ENCODE measurements at places on chromosomes 5 and 9.
A peak's percentile ranks its signal among the peaks of the same experiment; 100 is the strongest.

GRCh38 chr5:27701931-27702903 is 663.8 kb upstream of the CDH9 start:
- DNase-seq: no peak
- no peaks in the 10 kb centered on the region for H3K27me3 ChIP-seq
- no peaks in the 10 kb centered on the region for H3K4me1 ChIP-seq

DNA sequence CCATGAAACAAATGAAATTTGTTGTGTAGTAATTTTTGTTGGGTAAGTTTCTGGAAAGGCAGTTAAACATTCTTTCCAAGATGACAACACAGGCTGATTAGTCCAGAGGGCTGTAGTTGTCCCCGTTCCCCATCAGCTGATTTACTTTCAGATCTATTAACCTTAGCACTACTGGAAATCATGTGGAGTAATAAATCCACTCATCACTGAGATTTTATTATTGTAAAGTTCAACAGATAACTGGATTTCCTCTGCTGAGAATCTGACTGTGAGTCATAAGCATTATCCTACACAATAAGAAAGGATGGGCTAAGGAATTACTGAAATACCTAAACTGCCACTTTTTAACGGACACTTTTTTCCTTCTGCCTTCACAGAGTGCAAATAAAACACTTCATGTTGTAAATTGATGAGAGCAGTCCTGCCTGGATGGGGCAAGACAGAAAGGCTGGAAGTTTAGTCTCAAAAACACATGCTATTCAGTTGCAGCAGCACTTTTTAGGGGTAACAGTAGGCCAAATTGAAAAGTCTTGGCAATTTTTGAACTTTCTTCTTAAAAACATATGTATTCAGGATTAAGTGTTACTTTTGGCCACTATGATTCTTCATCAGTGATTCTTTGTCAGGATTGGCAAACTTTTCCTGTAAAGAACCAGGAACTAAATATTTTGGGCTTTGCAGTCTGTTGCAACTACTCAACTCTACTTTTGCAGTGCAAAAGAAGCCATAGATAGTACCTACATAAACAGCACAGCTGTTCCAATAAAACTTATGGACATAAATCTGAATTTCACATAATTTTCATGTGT is 7.0 kb downstream of the STOM start:
- H3K27me3 ChIP-seq: no peaks in the 10 kb centered on the region
- no peak for DNase-seq
- H3K27ac ChIP-seq: no peak overlapping the region
- peaks cover 40% of the 10 kb centered on the region for H3K36me3 ChIP-seq

DNA sequence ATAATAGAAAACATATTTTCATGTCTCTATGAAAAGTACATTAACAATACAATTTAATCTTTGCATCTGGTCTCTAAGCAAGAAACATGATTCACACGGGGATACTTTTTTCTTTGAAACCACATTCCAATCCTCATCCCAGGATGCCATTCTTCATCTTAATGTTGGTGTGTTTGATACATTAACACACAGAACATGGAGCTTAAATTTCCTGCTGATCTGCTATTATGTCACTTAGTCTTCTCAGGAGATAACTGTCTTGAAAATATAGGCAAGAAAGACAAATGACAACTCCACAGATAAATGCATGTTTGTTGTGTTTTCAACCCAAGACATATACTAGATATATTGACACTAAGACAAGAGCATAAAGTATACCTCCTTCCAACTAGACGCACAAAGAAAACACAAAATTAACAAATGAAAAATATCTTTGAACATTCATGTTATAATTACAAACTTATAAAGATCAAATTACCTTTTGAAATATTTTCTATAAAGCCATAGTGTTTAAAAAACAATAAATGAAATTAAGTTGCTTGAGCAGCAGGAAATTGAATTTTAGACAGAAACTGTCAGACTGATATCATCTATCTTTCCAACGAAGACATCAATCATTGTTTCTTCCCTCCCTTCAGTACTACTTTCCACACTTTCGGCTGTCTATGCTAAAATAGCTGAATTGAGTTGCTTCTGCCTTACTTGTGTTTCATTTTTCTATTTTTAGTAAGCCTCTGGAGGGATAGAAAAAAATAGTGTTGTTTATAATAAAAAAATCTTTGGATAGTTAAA is 1676.7 kb upstream of the CDH9 start:
- DNase-seq: no peak
- H3K4me1 ChIP-seq: no peaks in the 10 kb centered on the region
- H3K27me3 ChIP-seq: no peaks in the 10 kb centered on the region
- no peak overlapping the region for H3K4me3 ChIP-seq
- H3K36me3 ChIP-seq: no peaks in the 10 kb centered on the region

GRCh38 chr5:9072701-9073100 is 473.2 kb downstream of the SEMA5A start:
- H3K27me3 ChIP-seq: no peaks in the 10 kb centered on the region
- no peak overlapping the region for H3K27ac ChIP-seq
- H3K36me3 ChIP-seq: no peaks in the 10 kb centered on the region
- H3K4me3 ChIP-seq: no peak overlapping the region

DNA sequence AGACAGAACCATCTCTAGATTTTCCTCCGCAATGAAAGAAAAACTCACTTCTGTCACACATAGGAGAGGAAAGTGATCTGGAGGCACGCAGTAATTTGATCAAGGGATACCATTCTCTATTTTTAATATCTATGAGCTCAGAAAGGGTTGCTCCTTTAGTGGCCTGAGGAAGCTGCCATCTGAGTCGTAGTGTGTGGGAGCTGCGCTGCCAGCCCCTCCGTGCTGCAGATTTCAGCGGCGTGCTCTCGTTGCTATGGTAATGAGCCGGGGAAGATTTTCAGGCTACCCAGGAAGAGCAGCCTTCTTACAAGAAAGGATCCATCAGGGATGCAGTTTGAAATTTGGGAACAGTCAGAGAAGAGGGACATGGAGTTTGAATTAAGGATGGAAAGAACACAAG is 17.1 kb upstream of the GOLM1 start:
- no peak overlapping the region for H3K4me3 ChIP-seq
- DNase-seq: no peak
- no peaks in the 10 kb centered on the region for H3K36me3 ChIP-seq
- no peaks in the 10 kb centered on the region for H3K4me1 ChIP-seq
- peaks cover 7% of the 10 kb centered on the region for H3K27me3 ChIP-seq

GRCh38 chr5:39624268-39624886 is 199.6 kb upstream of the DAB2 start:
- H3K4me3 ChIP-seq: no peak overlapping the region
- H3K27ac ChIP-seq: no peak overlapping the region
- no peak for DNase-seq
- H3K36me3 ChIP-seq: no peaks in the 10 kb centered on the region
- H3K27me3 ChIP-seq: peaks cover 4% of the 10 kb centered on the region
- H3K4me1 ChIP-seq: no peaks in the 10 kb centered on the region

DNA sequence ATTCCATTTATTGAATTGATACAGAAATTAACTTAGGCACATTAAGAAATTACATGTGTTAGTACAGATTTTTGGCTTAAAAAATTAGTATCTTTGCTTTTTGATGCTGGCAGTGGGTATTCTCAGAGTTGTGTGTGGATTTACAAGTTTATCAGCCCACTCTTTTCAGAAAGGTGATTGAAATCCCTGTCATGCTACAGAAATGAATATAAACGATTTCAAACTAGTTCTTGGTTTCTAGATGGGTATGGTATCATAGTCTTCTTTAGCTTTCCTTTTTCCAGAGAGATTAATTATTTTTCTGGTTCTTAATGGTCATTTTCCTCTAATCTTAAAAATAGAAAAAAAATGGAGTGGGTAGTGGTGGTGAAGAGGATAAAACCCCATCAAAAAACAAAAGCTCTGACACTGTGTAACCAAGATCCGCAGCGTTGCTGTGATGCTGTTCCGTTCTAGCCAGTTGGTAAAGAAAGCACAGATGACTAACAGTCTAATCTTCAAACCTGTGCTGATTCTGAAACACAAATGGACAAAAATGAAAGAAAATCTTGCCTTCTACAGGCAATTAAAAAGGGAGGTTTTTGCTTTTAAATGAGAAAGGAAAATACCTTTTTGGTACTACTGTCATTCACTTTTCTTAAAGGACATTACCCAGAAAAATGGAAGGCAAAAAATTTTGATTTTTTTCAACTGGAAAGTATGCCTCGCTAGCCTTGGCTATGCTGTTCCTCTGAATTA is 5.2 kb downstream of the LRRTM2 start:
- no peak overlapping the region for H3K27ac ChIP-seq
- peaks cover 7% of the 10 kb centered on the region for H3K27me3 ChIP-seq
- no peak for DNase-seq
- H3K4me1 ChIP-seq: peaks cover 14% of the 10 kb centered on the region
- peak overlapping the region; percentile 9 for H3K4me3 ChIP-seq

DNA sequence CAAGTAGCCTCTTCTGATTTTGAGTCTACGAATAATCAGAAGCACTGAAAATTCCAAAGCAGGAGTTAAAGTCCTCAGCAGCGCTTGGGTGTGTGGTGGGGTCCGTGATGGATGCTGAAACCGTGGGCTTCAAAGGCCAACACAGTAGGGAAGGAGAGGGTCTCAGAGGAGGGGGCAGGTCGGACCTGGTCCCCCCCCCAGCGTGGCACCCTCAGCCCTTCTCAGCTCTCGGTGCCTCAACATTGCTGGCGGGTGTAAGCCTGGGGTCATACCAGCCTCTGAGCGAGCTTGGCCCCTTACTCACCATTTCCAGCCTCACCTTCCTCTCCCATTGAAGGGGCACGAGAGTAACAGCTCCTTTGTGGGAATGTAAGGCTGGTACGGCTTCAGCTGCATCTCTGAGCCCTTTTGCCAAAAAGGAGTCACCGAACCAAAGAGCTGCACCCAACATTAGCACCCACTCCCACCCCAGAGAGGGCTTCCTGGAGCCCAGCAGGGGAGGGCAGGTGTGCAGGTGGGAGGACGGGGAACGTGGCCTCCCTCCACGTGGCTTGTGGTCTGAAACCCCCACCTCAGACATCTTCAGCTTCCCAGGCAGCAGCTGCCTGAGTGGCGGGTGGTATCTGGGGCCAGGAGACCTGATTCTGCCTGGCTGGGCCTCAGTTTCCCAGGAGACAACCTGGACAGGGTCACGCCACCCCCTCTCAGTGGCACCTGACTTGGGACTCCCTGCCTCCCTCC is 6.7 kb upstream of the LCN1 start:
- H3K4me3 ChIP-seq: no peak overlapping the region
- H3K36me3 ChIP-seq: no peaks in the 10 kb centered on the region
- peaks cover 32% of the 10 kb centered on the region for H3K4me1 ChIP-seq
- DNase-seq: no peak
- H3K27ac ChIP-seq: no peak overlapping the region

DNA sequence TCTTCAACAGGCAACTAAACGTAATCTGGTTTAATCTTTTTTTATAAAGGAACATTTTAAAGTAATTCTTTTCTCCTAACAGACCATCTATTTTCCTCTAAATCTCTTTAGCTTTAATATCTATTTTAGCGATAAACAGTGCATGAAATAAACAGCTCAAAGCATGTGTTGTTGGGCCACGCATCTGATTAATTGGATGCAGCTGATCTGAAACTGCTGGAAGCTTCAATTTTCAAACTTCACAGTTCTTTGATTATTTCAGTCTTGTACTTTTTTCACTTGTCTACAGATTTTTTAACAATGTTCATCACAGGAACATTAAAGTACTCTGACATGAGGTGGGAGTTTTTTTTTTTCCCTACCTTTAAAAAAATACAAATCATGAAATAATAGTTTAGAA is 443.6 kb downstream of the HCN1 start:
- DNase-seq: no peak
- H3K4me1 ChIP-seq: no peaks in the 10 kb centered on the region
- no peaks in the 10 kb centered on the region for H3K36me3 ChIP-seq
- H3K27ac ChIP-seq: no peak overlapping the region
- H3K4me3 ChIP-seq: no peak overlapping the region

DNA sequence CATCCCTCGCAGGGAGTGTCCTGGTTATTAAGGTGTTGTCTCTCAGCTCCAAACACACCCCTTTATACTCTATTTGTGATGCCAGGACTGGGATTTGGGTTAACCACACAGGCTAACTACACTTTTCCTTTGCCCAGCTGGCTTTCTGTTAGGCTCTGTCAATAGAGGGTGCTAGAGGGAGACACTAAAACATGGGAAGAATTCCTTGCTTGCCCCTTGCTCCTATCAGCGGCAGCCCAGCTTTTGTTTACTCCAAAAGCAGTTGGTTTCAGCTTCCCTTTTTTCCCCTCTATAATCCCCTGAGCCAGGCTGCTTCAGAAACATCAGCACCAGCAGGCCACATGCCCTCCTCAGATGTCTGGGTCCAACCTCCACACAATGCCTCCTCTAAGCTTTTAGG is 297.1 kb downstream of the KCTD16 start:
- H3K4me3 ChIP-seq: no peak overlapping the region
- no peaks in the 10 kb centered on the region for H3K36me3 ChIP-seq
- no peak for DNase-seq
- no peak overlapping the region for H3K27ac ChIP-seq
- H3K4me1 ChIP-seq: no peaks in the 10 kb centered on the region
- no peaks in the 10 kb centered on the region for H3K27me3 ChIP-seq

- H3K4me1 ChIP-seq: no peaks in the 10 kb centered on the region
- H3K4me3 ChIP-seq: no peak overlapping the region
- no peak for DNase-seq
Observed at GRCh38 chr9:110672873-110673510, 4.4 kb downstream of the MUSK start.

GRCh38 chr9:106583751-106584150 is 279.2 kb upstream of the ZNF462 start:
- no peaks in the 10 kb centered on the region for H3K4me1 ChIP-seq
- H3K27ac ChIP-seq: no peak overlapping the region
- H3K36me3 ChIP-seq: no peaks in the 10 kb centered on the region

- H3K4me1 ChIP-seq: peaks cover 15% of the 10 kb centered on the region
- no peak overlapping the region for H3K27ac ChIP-seq
- DNase-seq: no peak
- no peaks in the 10 kb centered on the region for H3K36me3 ChIP-seq
- no peak overlapping the region for H3K4me3 ChIP-seq
Observed at GRCh38 chr5:172441262-172441751, 13.0 kb downstream of the SH3PXD2B start.

DNA sequence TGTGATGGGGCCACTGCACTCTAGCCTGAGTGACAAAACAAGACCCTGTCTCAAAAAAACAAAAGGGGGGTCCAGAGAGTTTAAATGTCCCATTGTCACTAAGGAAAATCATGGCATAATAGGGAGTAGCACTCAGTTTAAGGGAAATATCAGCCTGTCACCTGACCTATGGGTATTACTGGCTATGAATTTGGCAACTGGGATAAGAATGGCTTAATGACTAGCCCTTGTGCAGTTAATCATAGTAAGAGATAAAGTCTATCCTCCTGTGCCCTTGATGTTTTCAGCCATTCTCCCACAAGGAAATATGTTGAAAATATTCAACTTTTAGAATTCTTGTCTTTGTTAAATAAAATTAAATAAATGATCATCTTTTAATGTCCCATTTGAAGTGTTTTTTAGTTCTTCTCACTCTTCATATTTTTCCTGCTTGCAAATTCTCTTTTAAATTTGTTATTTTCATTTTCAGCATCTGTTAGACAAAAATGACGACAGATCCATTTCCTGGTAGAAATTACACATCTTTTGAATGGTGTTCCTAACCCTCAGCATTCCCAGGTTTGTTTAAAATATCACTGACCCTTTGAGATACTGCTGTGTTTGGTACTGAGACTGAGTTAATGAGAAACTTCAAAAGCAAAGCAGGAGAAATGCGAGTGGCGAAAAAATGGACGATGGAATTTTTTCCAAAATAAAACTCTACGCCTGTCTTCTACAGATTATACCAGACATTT is 191.4 kb downstream of the ARHGAP26 start:
- H3K4me3 ChIP-seq: no peak overlapping the region
- peaks cover 5% of the 10 kb centered on the region for H3K36me3 ChIP-seq
- H3K27me3 ChIP-seq: no peaks in the 10 kb centered on the region
- H3K27ac ChIP-seq: no peak overlapping the region
- DNase-seq: no peak

- peaks cover 2% of the 10 kb centered on the region for H3K4me1 ChIP-seq
- no peak overlapping the region for H3K27ac ChIP-seq
- H3K27me3 ChIP-seq: peaks cover 1% of the 10 kb centered on the region
- H3K4me3 ChIP-seq: no peak overlapping the region
- no peaks in the 10 kb centered on the region for H3K36me3 ChIP-seq
Observed at GRCh38 chr9:91807643-91808246, 142.3 kb downstream of the ROR2 start.
